ENCODE measurements at places on chromosomes 1 and 21.

DNA sequence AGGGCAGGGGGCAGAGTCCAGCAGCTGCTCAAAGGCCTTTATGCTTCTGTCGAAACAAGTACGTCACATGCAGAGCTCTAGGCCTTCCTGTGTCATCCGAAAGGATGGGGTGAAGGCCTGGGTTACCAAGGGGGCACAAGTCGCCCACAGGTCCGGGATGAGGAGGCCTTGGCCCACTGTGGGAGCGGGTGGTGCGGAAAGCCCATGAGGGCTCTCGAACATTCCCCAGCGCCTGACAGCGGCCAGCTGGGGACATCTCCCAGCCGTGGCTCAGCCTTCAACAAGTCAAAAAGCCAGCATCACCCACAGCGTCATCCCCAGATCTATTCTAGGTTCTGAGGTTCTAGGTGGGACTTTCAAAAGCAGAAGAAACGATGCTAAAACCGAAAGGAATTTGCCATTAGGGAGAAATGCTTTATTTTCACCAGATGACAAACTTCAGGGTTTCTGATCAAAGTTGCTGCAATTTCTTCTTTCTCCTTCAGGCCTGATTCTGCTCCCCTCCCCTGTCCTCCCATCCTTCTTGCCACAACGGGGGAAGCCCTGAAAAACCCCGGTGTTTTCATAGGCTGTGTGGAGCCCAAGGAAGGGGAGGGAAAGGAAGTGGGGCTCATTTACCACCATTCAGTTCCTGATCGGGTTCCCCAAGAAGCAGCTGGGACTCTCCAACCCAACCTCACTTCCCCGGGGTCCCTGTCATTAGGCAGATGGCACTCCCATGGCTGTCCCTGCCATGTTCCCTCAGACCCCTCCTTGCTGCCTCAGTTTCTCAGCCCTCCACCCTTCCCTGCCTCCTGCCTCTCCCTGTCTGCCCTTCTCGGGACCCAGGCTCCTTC, 17.6 kb downstream of the GPR137B start:
- DNase-seq: no peak

DNA sequence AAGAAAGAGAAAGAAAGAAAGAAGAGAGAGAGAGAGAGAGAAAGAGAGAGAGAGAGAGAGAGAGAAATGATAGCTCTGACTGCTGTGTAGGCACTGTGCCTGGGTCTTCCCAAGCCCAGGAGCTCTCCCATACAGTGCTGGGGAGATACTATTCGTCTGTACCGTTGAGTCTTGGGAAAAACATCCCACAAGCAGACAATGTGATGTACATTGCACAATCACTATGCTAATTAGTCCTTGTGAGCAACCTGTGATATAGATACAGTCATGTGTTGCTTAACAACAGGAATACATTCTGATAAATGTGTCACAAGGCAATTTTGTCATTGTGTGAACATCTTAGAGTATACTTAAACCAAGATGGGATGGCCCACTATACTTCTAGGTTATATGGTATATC, 381.0 kb downstream of the HHAT start:
- no peak for DNase-seq

DNA sequence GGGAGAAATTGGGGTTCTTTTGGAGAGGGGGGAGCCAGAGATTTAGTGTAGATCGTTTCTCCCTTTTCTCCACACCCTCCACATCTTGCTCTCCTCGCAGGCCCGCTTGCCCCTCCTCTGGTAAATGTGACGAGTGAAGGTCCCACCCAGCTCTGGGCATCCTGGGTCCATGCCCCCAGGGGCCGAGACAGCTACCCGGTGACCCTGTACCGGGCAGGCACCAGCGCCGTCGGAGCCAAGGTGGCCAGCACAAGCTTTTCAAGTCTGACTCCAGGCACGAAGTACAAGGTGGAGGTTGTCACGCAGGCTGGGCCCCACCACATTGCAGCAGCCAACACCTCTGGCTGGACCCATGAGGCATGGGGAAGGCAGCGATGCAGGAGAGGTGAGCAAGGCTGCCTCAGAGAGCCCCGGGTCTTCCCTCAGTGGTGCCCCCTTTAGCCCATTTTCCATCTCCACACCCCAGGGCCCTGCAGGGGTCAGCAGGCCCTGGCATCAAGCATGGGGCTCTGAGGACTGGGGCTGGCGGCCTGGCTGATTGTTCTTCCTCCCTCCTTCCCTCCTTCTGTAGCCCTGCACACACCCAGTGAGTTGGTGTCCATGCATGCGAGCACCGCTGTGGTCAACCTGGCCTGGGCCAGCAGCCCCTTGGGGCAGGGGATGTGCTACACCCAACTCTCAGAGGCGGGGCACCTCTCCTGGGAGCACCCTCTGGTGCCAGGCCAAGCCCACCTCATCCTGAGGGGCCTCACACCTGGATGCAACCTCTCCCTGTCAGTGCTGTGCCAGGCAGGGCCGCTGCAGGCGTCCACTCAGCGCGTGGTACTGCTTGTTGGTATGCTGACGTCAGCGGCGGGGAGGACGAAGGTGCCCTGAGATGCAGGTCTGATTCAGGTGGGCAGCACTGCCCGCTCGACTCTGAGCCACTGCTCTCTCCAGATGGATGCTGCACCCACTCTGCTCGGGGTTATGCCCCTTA, 16.4 kb upstream of the LGR6 start:
- DNase-seq: no peak

GRCh38 chr1:4654764-4655673, 610 bp downstream of the AJAP1 start:
- DNase-seq: no peak

GRCh38 chr1:102897557-102897956, 210.8 kb downstream of the COL11A1 start:
- DNase-seq: no peak
